Smooth muscle cell of the brain vasculature (primary cell): ENCODE measurements at places on chromosomes 4 and X.

- no peak for DNase-seq
These were observed 562.2 kb upstream of the SLIT2 start for GRCh38 chr4:19689511-19689910.

GRCh38 chr4:99755223-99755944 lies 61.2 kb upstream of the DAPP1 start:
- DNase-seq, result no peak

GRCh38 chr4:7736436-7737267 lies 203.0 kb downstream of the AFAP1 start:
- no peak for DNase-seq

- DNase-seq, result no peak
These were observed 29.8 kb upstream of the ESX1 start for GRCh38 chrX:104284507-104284906.

DNA sequence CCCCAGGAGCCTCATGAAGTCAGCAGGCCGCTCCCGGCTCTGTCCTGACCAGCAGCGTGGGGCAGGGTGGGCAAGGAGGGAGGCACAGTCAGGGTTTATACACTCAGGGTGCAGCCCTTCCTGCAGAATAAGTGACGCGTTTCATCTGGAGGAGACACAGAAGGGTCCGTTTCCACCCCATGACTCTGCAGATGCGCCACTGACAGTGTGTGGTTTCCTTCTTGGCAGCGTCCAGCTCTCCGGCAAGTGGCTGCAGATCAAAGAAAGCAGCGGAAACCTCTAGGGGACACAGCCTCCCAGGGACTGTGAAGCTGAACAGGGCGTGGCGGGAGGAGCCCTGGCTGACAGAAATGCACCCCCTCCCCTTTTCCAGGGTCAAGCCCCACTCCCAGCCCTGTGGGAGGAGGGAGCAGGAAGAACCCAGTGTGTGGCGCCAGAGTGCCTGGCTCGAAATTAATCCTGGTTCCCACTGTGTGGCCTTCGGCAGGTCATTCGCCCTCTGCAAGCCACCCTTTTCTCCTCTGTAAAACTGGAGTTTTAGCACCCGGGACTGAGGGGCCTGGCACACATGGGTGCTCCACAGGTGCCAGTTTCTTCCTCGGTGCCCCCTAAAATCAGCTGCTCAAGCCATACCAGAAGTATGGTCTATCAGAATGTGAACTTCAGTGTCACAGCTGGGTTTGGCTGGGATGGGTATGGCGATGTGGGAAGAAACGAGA lies 17.3 kb upstream of the TBC1D14 start:
- DNase-seq, result no peak

GRCh38 chr4:112093636-112094202 lies 51.5 kb upstream of the FAM241A start:
- no peak for DNase-seq

DNA sequence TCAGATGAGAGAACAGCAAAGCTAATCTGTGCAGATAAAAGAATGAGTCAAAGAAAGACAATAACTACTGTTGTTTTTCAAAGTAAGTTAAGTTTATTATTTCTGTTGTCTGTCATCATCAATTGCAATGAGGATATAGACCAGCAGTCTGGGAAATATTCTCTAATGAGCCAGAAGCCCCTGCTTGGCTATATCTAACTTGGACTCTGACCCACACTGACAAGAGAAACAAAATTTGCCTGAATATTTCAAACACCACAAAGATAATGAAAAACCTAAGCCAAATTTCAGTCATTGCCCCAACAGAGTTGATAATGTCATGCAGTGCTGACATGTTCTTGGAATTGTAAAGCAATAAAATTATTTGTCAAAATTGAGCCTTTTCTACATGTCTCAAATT lies 115.0 kb upstream of the PRDX4 start:
- DNase-seq, result no peak

- no peak for DNase-seq
These were observed 92.8 kb upstream of the BMP2K start for GRCh38 chr4:78683352-78683751.

GRCh38 chrX:13498238-13498637 lies 71.2 kb upstream of the EGFL6 start:
- no peak for DNase-seq

- no peak for DNase-seq
These were observed 608.7 kb downstream of the TLL1 start for GRCh38 chr4:166481739-166482138.

DNA sequence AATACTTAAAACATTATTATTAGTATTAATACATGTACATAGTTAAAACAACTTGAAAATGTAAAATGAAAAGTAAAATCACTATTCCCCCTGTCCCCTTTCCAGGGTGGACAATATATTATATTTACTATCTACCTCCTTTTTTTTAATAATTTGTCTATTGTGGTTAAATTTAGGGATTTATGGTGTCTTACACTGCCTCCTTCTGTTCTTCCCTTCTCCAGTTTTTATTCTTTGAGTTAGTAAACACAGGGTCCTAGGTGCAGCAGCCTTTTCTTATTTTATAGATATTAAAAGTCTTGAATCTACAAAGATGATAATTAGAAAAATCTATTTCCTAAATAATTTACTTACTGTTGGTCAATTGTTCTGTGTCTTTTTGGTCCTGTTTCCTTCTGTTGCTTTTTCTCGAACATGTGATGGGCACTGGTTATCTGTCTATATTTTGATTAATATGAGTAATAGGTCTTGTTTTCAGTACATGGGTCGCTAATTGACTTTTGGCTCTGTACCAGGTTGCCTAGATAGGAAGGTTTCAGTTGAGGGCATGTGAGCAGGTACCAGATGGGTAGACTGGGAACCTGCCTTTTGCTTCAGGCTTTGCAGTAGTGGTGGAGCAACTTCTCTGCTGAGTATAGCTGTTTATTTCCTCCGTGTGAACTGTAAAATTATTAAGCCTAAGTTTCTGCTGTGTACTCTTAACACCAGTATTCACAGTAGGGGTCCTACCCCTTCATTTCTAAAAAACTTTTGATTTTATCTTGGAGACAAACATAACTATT lies 1.1 kb downstream of the NUDT9 start:
- DNase-seq, result no peak

DNA sequence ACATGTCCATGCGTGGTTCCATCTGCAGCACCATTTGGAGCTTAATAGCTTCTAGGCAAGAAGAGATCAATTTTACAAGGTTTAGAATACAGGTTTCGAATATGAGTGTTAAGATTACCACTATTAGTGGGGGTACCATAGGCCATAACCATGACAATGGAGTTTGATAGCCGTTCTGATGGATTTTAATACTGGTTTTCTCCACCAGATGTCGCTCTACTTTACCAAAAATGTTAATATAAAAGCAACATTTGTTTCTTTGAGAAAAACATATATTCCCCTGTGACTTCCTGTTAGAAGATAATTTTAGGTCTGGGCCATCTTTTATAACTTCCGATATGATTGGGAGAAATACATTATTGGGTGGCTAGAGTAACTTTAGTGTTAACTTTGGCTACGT lies 499.7 kb upstream of the POU3F4 start:
- DNase-seq, result no peak

- DNase-seq, result no peak
These were observed 94.1 kb upstream of the FAM9B start for GRCh38 chrX:9127986-9128385.

DNA sequence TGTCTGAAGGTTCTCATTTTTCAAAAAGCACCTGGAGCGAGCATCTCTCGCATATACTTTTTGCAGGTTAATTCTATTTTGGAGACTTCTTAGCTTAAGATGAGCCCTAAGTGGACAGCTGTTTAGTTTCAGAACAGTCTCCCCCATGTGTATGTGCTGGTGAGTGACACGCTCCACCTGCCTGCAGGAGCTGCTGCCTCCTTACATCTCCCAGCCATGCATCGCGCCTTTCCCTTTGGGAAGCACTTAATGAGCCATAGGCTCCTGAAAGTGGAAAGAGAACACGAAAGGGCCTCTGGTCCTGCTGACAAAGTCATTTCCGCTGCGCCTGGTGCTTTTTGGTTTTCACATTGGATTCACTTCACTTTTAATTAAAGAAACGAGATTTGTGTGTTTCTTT lies 56.1 kb downstream of the TRIML2 start:
- no peak for DNase-seq

DNA sequence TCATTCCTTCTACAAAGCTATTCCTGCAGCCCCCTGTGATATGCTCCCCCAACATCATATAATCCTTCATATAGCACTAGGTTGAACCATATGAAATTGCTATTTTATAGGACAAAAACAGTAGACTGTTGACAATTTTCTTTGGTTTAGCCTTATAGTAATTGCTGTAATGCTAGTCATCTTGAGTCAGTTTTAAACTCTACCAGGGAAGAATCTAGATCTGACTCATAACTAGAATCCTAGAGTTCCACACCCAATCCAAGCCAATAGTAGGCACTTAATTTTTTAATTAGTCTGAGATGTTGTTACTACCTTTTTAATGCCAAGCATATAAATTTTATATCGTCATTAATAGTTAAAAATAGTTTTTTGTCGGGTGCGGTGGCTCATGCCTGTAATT lies 136.8 kb downstream of the CHRNA9 start:
- no peak for DNase-seq

GRCh38 chr4:47721892-47722575 lies 115.8 kb downstream of the CORIN start:
- no peak for DNase-seq

GRCh38 chrX:71510161-71510560 lies 22.7 kb upstream of the OGT start:
- no peak for DNase-seq

DNA sequence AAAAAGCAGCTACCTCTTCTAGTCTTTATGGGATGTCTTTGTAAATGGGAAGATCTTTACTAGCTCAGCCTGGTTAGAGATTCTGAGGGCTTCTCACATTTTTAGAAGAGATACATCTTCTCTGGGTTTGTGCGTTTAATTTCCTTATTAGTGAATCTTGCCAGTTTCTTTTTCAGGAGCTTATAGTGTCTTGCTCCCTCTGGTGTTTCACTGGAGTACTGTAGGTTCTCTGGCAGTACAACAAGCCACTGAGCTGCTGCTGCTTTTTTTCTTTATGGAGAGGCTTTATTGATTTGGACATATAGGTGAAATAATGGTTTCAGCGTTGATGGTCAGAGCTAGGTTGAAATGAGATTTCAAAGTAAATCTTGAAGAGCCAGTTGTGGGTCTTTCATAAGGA lies 82.9 kb downstream of the LAS1L start:
- DNase-seq, result no peak

DNA sequence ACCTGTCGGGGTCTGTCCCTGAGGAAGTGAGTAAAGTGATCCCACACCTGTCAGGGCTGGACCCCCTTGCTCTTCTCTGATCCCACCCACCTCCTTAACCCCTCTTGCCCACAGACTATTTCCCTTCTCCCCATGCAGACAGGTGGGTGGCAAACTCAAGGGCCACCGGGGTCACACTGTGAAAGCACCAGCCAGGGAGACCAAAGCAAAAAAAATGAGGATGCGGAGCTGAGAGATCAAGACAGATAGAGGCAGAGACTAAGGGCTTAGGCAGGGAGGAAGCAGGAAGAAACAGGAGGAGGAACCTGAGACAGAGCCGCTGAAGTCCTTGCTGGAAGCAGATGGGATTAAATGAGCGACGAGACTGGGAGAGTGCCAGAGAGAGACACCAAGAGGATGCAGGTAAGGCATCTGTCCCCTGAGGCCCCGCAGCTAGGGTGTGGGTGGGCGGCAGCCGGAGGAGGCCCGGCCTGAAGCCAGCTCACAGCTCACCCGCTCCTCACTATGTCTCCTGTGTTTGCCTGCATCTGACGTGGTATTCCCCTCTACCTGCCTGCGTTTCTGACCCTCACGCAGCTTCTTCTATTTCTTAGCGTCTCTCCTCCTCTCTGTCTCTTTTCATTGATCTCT lies 7.2 kb downstream of the TIMM17B start:
- DNase-seq, result no peak

DNA sequence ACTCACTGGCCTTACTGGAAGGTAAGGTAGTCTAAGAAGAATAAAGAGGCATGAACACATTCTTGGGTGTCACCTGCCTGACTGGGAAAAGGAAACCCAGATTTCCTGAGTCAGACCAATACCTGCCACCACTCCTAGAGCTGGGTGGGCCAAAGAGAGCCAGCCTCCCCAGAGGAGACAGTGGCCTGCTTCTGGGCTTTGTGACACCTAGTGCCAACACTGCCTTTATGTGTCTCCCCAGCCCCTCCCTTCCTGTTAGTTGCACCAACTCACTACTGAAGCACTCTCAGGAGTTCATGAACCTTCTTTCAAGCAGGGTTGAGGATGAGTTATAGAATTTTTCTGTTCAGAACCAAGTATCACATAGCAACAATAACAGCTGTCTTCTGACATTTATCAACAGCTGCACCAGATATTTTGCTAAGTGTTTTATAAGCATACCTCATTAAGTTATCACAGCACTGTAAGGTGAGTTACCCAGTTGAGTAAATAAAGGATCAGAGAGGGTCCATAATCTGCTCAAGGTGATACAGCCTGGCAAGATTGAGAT lies 77.6 kb upstream of the ETNPPL start:
- DNase-seq, result no peak

GRCh38 chrX:1558761-1559468 lies 21.9 kb upstream of the P2RY8 start:
- no peak for DNase-seq

DNA sequence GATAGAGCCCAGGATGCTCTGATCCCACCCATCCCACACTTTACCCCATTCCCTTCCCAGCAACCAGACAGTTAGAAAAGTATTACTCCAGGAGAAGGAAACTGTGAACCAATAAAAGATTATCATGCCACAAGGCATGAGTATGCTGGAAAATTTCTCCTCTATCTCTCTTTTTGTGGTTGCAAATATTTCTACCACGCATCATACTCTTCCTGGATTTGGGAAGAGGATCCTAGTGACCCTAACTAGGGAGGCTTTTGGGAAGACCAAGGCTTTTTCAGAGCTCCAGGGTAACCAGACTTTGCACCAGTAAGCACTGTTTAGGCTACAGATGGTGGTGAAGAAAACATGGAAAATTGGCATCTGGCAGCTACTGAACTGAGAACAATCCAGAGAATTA lies 257.6 kb upstream of the CLNK start:
- no peak for DNase-seq

- DNase-seq, result no peak
These were observed 1598.8 kb downstream of the PCDH7 start for GRCh38 chr4:32318926-32319325.

DNA sequence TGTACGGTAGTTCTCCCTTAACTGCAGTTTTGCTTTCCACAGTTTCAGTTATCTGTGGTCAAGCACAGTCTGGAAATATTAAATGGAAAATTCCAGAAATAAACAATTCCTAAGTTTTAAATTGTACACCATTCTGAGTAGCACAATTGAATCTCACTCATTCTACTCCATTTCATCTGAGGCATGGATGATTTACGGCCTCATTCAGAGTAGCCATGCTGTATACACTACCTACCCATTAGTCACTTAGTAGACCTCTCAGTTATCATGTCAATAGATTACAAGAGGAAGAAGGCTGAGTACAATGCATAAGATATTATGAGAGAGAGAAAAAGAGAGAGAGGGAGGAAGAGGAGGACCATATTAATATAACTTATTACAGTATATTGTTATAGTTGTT lies 77.5 kb downstream of the ENOX2 start:
- DNase-seq, result no peak
